ENCODE measurements at places on chromosomes 5 and 9.
A peak's percentile ranks its signal among the peaks of the same experiment; 100 is the strongest.

- H3K4me1 ChIP-seq, result peaks cover 40% of the 10 kb centered on the region
- H3K4me3 ChIP-seq, result no peak overlapping the region
- H3K36me3 ChIP-seq, result no peaks in the 10 kb centered on the region
These were observed 34.5 kb upstream of the SPARC start for GRCh38 chr5:151721087-151721646.

- H3K27ac ChIP-seq, result no peak overlapping the region
- H3K4me1 ChIP-seq, result peaks cover 10% of the 10 kb centered on the region
- H3K36me3 ChIP-seq, result no peaks in the 10 kb centered on the region
- no peak for DNase-seq
These were observed 234.2 kb downstream of the SYK start for GRCh38 chr9:91035825-91036208.

DNA sequence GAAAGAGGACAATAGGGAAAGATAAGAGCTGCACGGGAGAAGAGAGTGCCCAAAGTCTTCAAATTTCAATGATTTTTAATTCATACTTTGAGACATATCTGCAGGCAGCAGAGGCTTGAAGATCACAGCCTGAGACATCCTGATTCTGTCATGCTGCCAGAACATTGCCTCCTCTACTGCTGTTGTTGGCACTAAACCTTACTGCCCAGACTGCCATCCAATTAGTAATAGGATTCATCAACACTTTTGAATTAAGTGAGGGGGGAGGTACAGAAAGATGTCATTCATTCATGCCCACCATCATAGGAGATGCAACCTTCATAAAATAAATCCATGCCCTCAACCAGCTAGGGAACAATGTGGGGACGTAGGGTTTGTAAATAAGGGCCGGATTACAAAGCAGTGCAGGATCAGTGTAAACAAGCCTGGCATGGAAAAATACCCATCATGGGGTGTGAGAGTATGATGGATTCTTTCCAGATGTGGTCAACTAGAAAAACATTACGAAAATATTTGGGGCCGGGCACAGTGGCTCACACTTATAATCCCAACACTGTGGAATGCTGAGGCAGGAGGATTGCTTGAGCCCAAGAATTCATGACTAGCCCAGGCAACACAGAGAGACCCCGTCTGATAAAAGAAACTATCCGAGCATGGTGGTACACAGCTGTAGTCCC, 122.1 kb upstream of the DAPK1 start:
- no peak overlapping the region for H3K4me3 ChIP-seq
- no peaks in the 10 kb centered on the region for H3K27me3 ChIP-seq
- H3K4me1 ChIP-seq, result no peaks in the 10 kb centered on the region
- no peak overlapping the region for H3K27ac ChIP-seq

DNA sequence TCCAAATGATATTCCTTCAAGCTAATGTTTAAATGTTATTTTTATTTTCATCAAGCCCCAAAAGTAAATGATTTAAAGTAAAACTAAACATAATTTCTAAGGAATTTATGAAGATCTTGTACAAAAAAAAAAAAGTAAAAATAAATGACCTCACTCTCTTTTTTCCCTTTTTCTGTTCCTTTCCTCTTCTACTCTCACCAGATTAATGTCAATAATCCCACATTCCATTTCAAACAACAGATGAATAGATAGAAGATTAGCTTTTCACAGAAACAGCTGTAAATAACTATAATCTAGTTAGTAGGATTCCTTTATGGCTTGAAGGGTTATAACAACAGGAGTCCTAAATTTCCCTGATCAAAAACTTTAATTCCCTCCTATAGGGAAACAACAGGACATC, 88.1 kb downstream of the EFNA5 start:
- H3K36me3 ChIP-seq, result no peaks in the 10 kb centered on the region
- H3K27me3 ChIP-seq, result no peaks in the 10 kb centered on the region
- no peak for DNase-seq
- no peak overlapping the region for H3K27ac ChIP-seq
- no peak overlapping the region for H3K4me3 ChIP-seq

GRCh38 chr5:23474315-23474714, 33.1 kb upstream of the PRDM9 start:
- DNase-seq, result no peak
- no peak overlapping the region for H3K27ac ChIP-seq
- H3K4me1 ChIP-seq, result no peaks in the 10 kb centered on the region
- H3K36me3 ChIP-seq, result no peaks in the 10 kb centered on the region

DNA sequence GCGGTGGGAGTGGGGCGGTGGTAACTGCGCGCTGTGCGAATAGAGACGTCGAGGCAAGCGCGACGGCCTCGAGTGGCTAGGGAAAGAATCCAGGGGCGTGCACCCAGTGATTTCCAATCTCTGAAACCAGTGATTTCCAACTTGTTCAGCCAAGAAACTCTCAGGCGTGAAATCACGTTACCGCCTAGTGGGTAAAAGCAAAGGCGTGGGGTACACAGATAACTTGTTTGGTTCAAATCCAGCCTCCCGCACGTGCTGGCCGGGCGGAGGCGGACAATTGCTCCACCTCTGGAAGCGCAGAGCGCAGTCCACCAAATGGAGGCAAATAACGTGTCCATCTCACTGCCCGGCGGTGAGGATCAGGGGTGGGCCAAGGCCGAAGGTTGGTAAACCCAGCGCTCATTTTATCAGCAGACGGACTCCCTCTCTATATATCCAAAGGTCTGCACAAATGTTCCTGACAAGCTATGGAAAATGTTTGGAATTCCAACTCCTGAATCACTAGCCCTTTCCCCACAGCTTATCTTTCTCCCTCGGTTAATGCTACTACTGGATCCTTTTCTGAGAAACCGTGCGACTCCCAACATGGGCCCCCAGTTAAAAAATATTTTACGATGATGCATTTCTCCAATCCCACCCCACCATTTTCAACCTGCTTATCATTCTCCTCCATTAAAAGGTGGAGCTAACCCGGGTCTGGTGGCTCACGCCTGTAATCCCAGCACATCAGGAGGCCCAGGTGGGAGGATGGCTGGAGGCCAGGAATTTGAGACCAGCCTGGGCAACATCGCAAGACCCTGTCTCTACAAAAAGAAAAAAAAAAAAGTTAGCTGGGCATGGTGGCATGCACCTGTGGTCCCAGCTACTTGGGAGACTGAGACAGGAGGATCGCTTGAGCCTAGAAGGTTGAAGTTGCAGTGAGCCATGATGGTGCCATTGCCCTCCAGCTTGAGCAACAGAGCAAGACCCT, 950 bp upstream of the FNBP1 start:
- peak overlapping the region; percentile 97 for H3K4me3 ChIP-seq
- H3K4me1 ChIP-seq, result peaks cover 57% of the 10 kb centered on the region
- no peaks in the 10 kb centered on the region for H3K36me3 ChIP-seq

Data from CD14-positive monocyte (primary cell).